Endothelial cell of umbilical vein (primary cell): ENCODE measurements at places on chromosomes 7 and 10. TPM values are rescaled to one million over a fixed set of nuclear protein-coding genes. Genes with fewer than 3 reads are reported as not detected.

GRCh38 chr7:132312531-132313055, 263.7 kb downstream of the PLXNA4 start:
- no peak overlapping the region for H3K27ac ChIP-seq
- DNase-seq = peak; percentile 64
- no peaks in the 10 kb centered on the region for H3K36me3 ChIP-seq
- H3K27me3 ChIP-seq = no peaks in the 10 kb centered on the region
- H3K4me3 ChIP-seq = no peak overlapping the region

FAM13C gene
- 0.67 TPM in 1 of 2 replicates, not detected in the other for total RNA-seq

NCAPG2 gene
- 62.3 and 66.9 TPM in 2 replicates for total RNA-seq

ATG9B gene
- not detected in 2 replicates for total RNA-seq

SORBS1 gene
- total RNA-seq = 3.2 and 7.9 TPM in 2 replicates

DNA sequence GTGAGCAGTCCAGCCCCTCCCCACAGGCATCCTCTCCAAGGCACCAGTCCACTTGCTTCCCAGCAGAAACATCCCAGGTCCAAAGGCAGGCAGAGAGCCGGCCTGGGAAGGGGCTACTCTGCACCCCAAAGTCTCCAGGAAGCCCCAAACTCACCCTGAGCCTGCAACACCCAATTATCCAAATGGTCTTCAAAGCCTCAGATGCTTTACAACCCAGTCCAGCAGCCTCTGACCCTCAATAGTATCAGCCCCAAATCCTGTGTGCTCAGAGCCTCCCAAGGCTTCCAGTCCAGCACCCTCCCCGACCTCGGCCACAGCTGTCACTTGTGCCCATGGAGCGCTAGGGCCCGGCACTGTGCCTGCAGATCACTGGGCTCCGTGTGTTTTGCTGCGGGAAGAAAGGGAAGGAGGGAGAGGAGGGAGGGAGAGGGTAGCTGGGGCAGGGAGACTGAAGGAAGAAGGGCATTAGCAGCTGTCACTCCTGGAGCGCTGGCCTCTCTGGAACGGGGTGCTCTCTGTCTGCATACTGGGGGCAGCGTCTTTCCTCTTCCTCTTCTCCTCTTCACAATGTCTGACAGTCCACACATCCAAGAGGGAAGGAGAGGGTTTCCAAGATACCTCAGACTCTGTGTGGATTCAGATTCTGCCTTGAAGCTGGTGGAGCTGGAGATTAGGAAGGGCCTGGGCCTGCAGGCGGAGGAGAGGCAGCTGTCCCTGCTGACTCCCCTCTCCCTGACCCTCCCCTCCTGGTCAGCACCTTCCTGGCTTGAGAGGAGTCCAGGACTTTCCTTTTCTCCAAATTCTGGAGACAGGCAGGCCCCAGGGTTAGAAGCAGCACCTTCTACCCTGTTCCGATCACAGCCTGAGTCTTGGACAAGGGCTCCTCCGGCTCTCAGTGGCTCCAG, 13.2 kb downstream of the CALML5 start:
- DNase-seq = no peak
- H3K4me1 ChIP-seq = no peaks in the 10 kb centered on the region
- no peak overlapping the region for H3K4me3 ChIP-seq
- H3K27me3 ChIP-seq = no peaks in the 10 kb centered on the region
- H3K27ac ChIP-seq = no peak overlapping the region

GRCh38 chr7:153934048-153934447, 118.2 kb upstream of the DPP6 start:
- no peaks in the 10 kb centered on the region for H3K4me1 ChIP-seq
- no peak for DNase-seq
- no peaks in the 10 kb centered on the region for H3K36me3 ChIP-seq
- no peak overlapping the region for H3K27ac ChIP-seq

CALHM1 gene
- total RNA-seq = not detected in 2 replicates

GRCh38 chr10:95814011-95814727, 58.2 kb downstream of the ENTPD1 start:
- H3K27me3 ChIP-seq = no peaks in the 10 kb centered on the region
- H3K4me3 ChIP-seq = no peak overlapping the region
- peak overlapping the region; percentile 41 for H3K27ac ChIP-seq
- H3K4me1 ChIP-seq = peaks cover 46% of the 10 kb centered on the region

AVL9 gene
- total RNA-seq = 42.5 and 44.1 TPM in 2 replicates

GNAT3 gene
- total RNA-seq = not detected in 2 replicates

GRCh38 chr10:103758294-103758681, 97.1 kb downstream of the SH3PXD2A start:
- no peaks in the 10 kb centered on the region for H3K27me3 ChIP-seq
- DNase-seq = peak; percentile 44
- H3K27ac ChIP-seq = peak overlapping the region; percentile 59
- H3K4me1 ChIP-seq = peaks cover 51% of the 10 kb centered on the region
- H3K36me3 ChIP-seq = no peaks in the 10 kb centered on the region

CPA4 gene
- not detected in 2 replicates for total RNA-seq
